Stimulated activated CD4-positive, alpha-beta T cell treated with anti-CD3 and anti-CD28 coated beads, Interleukin-1b, Interleukin-23, amount 100 ng/mL, for 4 hours (primary cell): ENCODE measurements at places on chromosomes 1 and 21.

GRCh38 chr1:219247441-219247840 is 73.8 kb downstream of the LYPLAL1 start:
- DNase-seq: no peak

DNA sequence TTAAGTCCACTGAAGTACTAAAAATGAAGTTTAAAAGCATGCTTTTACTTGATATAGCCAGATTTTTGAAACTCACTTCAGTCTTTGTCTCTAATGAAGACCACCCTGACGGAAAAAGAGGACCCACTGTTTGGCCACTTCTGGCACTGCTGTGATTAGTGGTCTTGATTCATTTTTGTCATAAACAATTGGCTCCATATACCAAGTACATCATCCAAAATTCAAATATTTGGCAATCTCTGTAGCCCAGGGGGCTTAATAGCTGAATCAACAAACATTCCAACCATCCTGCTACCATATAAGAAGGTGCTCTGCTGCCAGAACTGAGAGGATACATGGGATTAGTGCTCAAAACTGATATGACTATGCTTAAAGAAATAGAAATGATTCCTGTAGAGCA is 156.0 kb downstream of the COL24A1 start:
- DNase-seq: no peak

DNA sequence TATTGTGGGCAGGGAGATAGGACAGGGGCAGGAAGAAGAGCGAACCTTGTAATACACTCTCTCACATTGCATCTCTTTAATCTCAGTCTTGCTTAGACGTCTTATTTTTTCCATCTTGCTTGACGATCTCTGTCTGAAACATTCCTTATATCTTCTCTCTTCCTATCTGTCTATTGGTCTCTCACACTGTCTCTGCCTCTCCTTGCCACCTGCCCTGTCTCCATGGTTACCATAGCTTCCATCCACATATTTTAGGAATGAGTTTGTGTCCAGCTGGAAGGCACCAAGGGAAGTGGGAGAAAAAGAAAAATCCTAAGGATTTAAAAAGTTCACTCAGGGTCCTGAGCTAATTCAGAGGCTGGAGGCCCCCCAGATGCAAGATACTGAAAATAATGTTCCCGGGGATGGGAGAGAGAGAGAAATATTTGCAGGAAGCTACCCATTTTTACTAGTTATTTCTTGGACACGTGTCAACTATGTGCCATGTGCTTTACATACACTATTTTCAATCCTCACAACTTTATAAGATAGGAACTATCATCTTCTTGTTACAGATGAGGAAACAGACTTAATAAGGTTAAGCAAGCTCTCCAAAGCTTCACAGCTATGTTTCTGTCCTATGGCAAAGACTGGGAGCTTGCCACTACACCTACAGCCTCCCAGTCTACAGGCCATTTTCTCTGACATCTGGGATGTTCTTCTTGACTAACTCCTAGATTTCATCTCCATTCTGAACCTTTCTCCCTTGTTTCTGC is 933 bp downstream of the ANKRD34A start:
- DNase-seq: no peak

- DNase-seq: no peak
These were observed 64.7 kb upstream of the NFIA start for GRCh38 chr1:61017651-61018050.

GRCh38 chr1:215357901-215358300 is 209.2 kb upstream of the KCTD3 start:
- DNase-seq: no peak

- no peak for DNase-seq
These were observed 51.5 kb upstream of the EPS8L3 start for GRCh38 chr1:109814993-109815786.

- DNase-seq: no peak
These were observed 31.9 kb upstream of the FCGR2A start for GRCh38 chr1:161473348-161473747.

GRCh38 chr1:198496216-198497143 is 44.0 kb downstream of the ATP6V1G3 start:
- DNase-seq: no peak

DNA sequence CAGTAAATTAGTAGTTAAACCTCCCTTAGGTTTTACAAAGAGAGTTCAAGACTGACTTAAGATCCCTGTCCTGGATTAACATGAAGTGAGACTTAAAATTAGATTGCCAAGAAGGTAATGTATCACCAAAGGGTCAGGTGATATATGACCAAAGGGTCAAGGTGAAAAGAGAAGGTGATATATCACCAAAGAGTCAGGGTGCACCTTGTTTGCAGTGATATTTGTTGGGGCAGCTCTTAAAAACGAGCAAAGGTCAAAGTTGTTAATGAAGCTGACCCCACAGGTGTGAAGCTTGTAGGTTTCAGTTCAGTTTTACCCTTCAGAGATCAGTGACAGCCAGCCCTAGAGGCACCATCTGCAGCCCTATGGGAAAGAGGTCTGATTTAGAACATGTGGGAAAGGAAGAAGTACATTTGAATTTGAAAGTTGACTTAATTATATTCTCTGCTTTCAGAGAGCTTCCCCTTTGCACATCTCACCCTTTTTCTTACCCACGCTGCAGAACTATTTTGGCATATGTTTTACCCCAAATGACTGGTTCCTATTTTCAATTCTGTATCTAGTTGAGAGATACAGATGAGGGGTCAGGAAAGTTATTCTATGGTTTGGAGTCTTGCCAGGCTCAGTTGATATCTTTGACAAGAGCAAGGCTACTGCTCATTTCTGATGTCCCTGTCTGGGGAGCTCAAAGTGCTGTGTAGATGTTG is 170.8 kb downstream of the S1PR1 start:
- no peak for DNase-seq

- no peak for DNase-seq
These were observed 13.7 kb downstream of the RHEX start for GRCh38 chr1:206066479-206067171.

GRCh38 chr1:205774198-205775014 is 876 bp downstream of the RAB29 start:
- DNase-seq: peak; percentile 17

DNA sequence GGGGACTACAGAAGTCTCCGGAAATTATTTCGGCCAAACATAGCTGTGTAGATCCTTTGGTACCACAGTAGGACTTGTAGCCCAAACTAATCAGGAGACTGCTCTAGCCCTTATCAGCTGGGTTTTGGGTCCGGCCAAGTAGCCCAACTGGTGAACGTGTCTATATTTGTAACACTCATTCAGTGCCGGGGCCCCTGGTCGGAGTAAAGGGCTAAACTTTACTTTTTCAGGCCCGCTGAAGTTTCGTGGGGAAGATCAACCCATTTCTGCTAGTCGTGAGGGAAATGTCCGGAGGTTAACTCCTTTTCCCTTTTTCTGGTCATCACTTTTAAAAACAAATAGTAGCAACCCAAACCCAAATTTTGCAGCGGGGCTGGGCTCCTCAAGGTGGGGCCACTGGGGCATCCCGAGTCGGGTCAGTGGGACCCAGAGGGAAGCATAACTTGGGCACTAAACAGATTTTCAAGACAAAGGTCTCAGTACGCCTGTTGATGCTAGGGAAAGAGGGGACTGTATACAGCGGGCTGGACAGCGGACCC is 1.7 kb downstream of the LHX9 start:
- no peak for DNase-seq

DNA sequence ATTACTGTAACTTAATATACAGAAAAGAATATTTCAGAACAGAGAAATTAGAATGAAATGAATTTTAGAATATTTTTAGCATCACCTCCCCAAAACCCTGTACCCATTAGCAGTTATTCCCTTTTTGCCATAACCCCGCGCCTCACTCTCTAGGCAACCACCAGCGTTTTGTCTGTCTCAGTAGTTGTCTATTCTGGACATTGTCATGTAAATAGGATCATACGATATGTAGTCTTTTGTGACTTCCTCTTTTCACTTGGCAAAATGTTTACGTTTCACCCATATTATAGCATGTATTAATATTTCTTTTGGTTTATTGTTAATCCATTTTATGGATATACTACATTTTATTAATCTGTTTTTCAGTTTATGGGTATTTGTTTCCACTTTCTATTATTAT is 24.9 kb downstream of the SOAT1 start:
- no peak for DNase-seq

- no peak for DNase-seq
These were observed 111.4 kb upstream of the CDC42BPA start for GRCh38 chr1:227429447-227430359.

DNA sequence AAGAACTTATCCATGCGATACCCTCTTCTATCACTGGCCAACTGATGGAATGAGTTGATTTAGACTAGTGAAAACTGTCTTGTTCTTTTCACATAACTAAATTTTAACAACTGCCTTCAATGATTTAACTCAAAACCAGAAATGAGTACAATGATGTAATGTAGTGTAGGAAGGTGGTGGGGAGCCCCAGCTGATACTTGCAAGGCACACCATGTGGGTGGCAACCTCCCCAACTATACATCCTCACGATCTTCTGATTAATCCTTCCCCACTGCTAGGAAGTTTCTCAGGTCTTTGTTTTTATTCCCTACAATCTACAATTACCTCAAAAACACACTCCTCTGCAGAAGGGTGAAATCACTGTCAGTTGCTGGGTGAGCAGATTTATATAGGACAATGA is 100.7 kb downstream of the KCTD3 start:
- DNase-seq: no peak

- peak; percentile 61 for DNase-seq
These were observed 25.9 kb downstream of the S100A6 start for GRCh38 chr1:153509729-153510354.

DNA sequence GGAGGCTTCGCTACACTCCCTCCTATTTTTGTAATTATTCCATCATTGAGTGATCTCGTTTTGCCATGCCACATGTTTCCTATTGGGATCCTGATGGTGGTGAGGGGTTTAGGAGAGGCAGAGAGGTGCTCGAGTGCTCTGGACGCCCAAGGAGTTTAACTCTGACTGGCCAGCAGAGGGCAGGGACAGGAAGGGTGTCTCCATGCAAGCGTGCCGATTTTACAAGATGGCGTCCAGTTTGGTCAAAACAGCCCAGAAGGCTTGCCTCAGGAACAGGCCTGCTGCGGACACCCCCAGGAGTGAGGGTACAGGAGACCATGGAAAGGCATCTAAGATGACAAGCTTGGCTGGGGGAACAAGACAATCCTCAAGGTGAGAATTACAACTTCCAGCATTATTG is 33.8 kb upstream of the KCNE2 start:
- DNase-seq: no peak

DNA sequence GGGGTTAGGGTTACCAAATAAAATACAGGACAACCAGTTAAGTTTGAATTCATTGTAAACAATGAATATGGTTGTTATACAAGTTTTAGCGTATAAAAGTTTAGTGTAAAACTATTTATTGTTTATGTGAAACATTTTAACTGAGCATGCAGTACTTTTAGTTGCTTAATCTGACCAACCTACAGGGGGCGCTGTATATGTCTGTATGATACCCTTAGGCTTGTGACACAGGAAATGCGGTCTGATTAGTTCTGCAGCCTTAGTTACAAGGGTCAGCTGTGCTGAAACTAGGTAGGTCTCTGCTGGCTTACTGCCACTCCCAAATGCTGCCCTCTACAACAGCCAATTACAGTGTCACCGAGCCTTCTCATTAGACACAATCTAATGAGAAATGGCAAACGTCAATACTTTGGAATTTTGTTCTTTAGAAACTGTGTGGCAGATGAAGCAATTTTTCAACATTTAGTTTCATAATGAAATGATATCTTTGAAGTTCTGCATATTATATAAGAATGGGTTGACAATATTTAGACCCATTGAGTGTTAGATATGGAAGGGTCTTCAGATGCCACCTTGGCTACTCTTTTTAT is 56.2 kb downstream of the NTNG1 start:
- no peak for DNase-seq

- peak; percentile 49 for DNase-seq
These were observed 4.9 kb upstream of the TNFRSF1B start for GRCh38 chr1:12161662-12162458.

DNA sequence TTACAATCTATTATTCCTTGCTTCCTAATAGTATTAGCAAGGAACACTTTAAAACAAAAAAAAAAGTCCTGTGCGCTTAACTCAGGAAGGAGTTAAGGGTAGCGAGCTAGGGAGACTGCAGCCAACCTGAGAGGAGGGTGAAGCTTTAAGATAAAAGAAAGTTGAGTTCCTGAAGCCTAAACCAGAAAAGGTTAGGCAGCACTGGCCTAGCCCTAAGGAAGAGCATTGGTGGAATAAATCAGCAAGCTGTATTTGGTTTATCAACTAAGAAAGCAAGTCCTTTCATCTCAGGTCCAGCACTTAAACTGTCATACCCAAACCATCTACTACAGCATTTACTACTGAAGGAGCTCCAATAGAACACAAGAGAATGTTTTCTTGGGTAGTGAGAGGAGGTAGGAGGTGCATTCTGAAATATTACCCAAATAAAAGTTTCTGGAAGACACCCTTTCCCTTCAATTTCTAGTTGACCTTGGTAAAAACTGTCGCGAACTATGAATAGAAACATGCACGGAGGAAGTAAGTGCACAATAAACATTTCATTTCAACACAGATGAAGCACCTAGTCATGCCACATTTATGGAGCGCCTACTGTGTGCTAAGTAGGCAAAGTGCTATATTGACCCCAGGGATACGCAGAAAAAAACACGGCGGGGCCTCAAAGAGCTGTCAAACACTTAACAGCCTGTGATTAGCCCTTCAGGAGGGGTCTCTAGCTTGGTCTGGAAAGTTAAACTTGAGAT is 1.3 kb downstream of the GLRX2 start:
- no peak for DNase-seq

GRCh38 chr1:231407547-231408396 is 14.3 kb downstream of the EGLN1 start:
- DNase-seq: no peak

DNA sequence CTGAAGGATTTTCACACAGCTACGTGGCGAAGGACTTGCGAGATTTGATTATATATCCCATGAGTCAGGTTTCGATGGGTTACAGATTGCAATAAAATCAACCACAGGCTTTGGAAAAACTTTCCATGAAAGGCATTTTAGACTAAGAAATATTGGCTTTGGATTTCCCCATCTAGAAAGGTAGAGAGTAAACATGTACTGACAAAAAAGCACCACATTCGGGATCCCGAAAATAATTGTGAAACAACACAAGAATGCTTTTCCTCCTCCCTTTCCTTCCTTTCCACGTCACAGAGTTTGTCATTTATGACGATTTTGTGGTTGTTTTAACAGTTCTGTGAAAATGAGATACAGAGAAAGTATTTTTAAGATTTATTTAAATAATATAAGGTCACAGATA is 38.5 kb downstream of the TGFB2 start:
- DNase-seq: no peak

DNA sequence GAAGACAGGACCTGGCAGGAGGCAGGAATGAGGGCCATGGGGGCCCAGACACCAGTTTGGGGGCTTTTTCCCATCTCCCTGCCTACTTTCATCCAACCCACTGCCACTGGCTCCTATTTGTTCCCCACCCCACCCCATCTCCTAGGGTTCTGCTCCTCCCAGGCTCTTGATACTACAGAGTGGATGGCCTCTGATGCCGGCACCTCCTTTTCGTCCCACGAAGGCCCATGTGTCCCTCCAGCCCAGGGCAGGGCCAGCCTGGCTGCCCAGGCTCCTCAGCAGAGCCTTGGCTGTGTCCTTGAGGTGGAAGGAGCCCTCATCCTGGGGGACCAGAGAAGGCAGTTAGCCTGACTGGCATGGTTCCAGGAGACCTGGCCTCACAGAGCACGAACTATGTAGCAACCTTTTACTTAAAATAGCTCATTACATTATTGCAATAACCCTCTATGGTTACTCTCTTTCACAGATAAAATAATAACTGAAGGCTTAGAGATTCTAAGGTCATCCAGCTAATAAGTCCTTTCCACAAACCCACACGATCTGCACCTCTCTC is 3.5 kb downstream of the POMGNT1 start:
- no peak for DNase-seq

GRCh38 chr1:37752583-37753471 is 12.1 kb downstream of the EPHA10 start:
- DNase-seq: peak; percentile 27

GRCh38 chr1:82260051-82260450 is 459.3 kb downstream of the ADGRL2 start:
- DNase-seq: no peak
